ENCODE measurements at places on chromosomes 13 and 19. TPM values are rescaled to one million over a fixed set of nuclear protein-coding genes. Genes with fewer than 3 reads are reported as not detected.

DNA sequence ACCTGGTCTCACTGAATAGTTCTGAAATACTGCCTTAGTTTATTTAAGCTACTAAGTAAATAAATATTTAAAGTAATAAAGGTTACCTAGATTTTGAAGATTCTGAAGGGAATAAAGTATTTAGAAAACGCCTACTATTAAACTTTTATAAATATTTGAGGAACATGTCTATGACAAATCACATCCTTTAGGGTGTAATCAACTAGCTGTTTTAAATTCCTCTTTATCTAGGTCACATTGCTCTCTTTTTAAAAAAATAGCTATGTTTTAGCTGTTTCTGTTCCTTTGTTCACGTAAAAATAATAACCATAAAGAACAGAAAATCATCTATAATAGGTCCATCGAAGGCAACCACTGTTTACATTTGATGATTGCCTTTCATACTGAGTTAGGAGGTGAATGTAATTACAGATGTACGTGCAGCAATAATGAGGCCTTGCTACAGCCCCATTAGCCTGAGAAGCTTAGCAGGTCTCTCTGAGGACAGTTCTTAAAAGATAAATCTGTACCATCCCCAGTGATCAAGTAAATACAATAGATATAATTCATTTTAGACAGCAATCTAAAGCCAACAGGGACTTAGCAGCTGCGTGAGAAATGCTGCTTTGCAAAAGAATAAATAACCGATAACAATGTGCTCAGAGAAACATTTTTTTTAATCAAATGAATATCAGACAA is 449.5 kb downstream of the LIG4 start:
- H3K4me3 ChIP-seq = no peak overlapping the region
- H3K27ac ChIP-seq = no peak overlapping the region
- H3K4me1 ChIP-seq = no peaks in the 10 kb centered on the region

- no peaks in the 10 kb centered on the region for H3K4me1 ChIP-seq
- no peak for DNase-seq
- no peak overlapping the region for H3K4me3 ChIP-seq
- no peak overlapping the region for H3K27ac ChIP-seq
Observed at GRCh38 chr19:29645491-29645867, 19.8 kb upstream of the PLEKHF1 start.

- H3K27ac ChIP-seq = no peak overlapping the region
- no peaks in the 10 kb centered on the region for H3K4me1 ChIP-seq
- no peak overlapping the region for H3K4me3 ChIP-seq
- peaks cover 85% of the 10 kb centered on the region for H3K36me3 ChIP-seq
- no peak for DNase-seq
Observed at GRCh38 chr13:46006688-46007452, 45.7 kb downstream of the ZC3H13 start.

DNA sequence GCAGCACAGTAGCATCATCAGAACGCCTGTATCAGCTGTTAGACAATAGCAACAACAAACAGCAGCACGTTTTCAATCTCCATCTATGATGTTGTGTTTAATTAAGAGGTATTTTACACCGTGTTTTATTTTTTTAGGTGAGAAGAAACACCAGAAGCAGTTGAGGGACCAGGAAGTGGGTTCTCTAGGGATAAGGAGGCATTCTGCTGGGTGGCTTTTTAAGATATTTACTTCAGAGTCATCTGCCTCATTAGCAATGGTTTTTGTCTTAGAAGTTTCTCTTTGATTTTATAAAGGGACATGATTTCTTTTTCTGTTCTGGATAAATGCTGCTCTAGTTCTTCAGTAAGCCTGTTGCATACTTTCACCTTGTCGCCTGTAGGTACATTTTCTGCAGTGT is 8.2 kb downstream of the CKAP2 start:
- no peaks in the 10 kb centered on the region for H3K4me1 ChIP-seq
- H3K4me3 ChIP-seq = no peak overlapping the region
- no peak overlapping the region for H3K27ac ChIP-seq
- no peak for DNase-seq

DNA sequence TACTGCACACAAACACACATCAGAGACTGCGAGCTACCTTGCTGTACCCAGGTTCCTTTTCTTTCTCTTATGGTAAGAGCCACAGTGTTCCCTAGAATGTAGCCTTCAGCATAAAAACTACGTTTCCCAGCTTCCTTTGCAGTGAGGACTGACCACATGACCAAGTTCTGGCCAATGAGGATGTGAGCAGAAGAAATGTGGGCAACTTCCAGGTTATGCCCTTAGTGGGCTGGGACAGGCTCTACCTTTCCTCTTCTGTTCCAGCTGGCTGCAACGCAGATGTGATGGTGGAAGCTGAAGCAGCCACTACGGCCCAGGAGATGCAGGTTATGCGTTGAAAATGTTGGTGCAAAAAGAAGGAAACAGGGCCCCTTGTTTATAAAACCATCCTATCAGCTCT is 27.5 kb downstream of the VRK3 start:
- no peak overlapping the region for H3K4me3 ChIP-seq
- DNase-seq = no peak
- peaks cover under 1% of the 10 kb centered on the region for H3K4me1 ChIP-seq
- H3K27ac ChIP-seq = no peak overlapping the region

- H3K36me3 ChIP-seq = peaks cover 3% of the 10 kb centered on the region
- H3K4me3 ChIP-seq = no peak overlapping the region
- H3K27ac ChIP-seq = peak overlapping the region; percentile 95
- H3K4me1 ChIP-seq = peaks cover 41% of the 10 kb centered on the region
- H3K27me3 ChIP-seq = no peaks in the 10 kb centered on the region
Observed at GRCh38 chr13:49497272-49497671, 1.5 kb downstream of the PHF11 start.

DNA sequence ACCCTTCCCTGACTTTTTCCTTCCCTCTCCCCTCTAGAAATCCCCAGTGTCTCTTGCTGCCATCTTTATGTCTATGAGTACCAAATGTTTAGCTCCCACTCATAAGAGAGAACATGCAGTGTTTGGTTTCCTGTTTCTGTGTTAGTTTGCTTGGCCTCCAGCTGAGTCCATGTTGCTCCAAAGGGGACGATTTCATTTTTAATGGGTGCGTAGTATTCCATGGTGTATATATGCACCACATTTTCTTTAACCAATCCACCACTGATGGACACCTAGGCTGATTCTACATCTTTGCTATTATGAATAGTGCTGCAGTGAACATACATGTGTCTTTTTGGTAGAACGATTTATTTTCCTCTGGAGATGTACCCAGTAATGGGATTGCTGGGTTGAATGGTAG is 123.8 kb downstream of the UGGT2 start:
- H3K4me3 ChIP-seq = no peak overlapping the region
- DNase-seq = no peak
- peaks cover 4% of the 10 kb centered on the region for H3K4me1 ChIP-seq
- H3K27ac ChIP-seq = no peak overlapping the region

- DNase-seq = no peak
- H3K4me1 ChIP-seq = peaks cover 24% of the 10 kb centered on the region
- H3K27me3 ChIP-seq = no peaks in the 10 kb centered on the region
Observed at GRCh38 chr13:99514801-99515200, 13.5 kb downstream of the TM9SF2 start.

DNA sequence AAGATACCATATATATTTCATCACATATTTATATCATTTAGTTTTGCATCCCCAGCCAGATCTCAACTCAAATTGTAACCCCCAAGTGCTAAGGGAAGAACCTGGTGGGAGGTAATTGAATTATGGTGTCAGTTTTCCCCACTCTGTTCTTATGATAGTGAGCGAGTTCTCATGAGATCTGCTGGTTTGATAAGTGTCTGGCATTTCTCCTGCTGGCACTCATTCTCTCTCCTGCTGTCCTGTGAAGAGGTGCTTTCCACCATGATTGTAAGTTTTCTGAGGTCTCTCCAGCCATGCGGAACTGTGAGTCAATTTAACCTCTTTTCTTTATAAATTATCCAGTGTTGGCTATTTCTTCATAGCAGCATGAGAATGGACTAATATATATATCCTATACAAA is 462.5 kb upstream of the SLITRK5 start:
- no peaks in the 10 kb centered on the region for H3K36me3 ChIP-seq
- H3K27ac ChIP-seq = no peak overlapping the region
- no peaks in the 10 kb centered on the region for H3K27me3 ChIP-seq
- no peak overlapping the region for H3K4me3 ChIP-seq
- no peak for DNase-seq

DNA sequence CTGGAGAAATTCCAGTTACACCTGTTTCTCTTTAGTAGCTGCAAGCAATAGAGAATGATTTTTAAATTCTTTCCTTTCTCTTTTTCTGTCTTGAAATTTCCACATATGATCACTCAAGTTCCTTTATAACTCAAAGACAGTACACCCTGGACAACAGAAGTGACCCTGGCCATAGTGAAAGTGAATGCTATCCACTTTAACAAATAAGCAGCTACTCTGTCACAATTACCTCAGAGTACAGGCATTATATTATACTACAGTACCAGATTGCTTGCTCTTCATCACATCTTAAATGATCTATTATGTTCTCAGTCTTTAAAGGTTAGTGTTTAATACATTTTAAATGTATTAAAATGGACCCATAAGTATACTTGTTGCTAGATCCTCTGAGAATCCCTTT is 136.2 kb downstream of the KLF12 start:
- no peak overlapping the region for H3K4me3 ChIP-seq
- H3K27ac ChIP-seq = no peak overlapping the region
- H3K27me3 ChIP-seq = no peaks in the 10 kb centered on the region
- DNase-seq = no peak
- H3K4me1 ChIP-seq = no peaks in the 10 kb centered on the region

DNA sequence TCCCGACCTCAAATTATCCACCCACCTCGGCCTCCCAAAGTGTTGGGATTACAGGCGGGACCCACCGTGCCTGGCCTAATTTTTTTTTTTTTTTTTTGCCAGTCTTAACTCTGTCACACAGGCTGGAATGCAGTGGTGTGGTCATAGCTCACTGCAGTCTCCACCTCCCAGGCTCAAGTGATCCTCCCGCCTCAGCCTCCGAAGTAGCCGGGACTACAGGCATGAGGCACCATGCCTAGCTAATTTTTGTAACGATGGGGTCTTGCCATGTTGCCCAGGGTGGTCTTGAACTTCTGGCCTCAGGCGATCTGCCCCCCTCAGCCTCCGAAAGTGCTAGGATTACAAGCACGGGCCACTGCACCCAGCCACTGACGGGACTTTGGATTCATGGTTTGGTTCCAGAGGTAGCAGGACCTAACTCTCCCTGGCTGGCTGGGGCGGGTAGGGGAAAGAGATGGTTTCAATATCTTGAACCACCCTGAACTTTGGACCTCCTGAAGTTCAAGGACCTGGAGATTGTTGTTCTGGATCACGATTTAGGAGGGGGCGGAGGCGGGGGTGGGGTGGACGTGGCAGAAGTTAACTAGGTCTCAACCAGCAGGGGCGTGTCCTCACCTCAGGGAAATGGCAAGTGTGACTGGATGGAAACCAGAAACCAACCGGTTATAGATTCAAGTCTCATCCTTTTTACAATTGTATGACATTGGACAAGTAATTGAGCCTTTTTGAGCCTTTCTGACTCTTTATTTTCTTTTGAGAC is 40.8 kb downstream of the IER2 start:
- peaks cover 8% of the 10 kb centered on the region for H3K4me1 ChIP-seq
- no peak overlapping the region for H3K4me3 ChIP-seq
- peak; percentile 89 for DNase-seq
- H3K27me3 ChIP-seq = no peaks in the 10 kb centered on the region

Gene ZNF541
- not detected for total RNA-seq

Gene NALCN
- 2.9 TPM for total RNA-seq

Gene ZNF681
- not detected for total RNA-seq

Gene SLC25A41
- not detected for total RNA-seq

Gene C13orf46
- total RNA-seq = not detected

Gene CEACAM3
- not detected for total RNA-seq

Data from stomach (tissue), 19 donors.